Substantia nigra (tissue), 51 donors: ENCODE measurements at places on chromosomes 12 and 14.

- DNase-seq, result no peak
Observed at GRCh38 chr12:39588348-39588747, 31.3 kb downstream of the ABCD2 start.

GRCh38 chr14:103346286-103346685 is 12.2 kb downstream of the EIF5 start:
- DNase-seq, result no peak

DNA sequence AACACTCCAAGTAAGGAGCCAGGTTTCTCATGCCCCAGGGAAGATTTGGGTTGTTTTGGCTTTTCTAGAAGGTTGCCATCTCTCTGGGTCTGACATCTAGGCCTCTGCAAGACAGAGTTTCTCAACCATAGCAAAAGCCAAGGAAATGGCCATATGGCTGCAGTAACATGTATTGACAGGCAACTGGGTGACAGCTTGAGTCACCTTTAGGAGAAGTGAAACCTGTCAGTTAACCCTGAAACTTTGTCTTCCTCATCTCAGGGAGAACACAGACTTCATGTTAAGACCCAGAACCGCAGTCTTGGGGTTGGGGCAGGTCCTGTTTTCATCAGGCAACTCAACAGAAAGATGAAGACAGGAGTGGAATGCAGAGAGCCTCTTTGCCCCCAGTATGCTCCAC is 46.0 kb upstream of the PLBD1 start:
- DNase-seq, result no peak

GRCh38 chr14:54715239-54715638 is 148.3 kb downstream of the SAMD4A start:
- DNase-seq, result no peak

- DNase-seq, result no peak
Observed at GRCh38 chr12:4217091-4217490, 56.5 kb upstream of the CCND2 start.

- DNase-seq, result no peak
Observed at GRCh38 chr14:81398196-81398891, 1.8 kb downstream of the STON2 start.

GRCh38 chr12:123900871-123901376 is 71.7 kb downstream of the CCDC92 start:
- no peak for DNase-seq

GRCh38 chr12:76997011-76997780 is 68.2 kb downstream of the E2F7 start:
- no peak for DNase-seq

- DNase-seq, result no peak
Observed at GRCh38 chr14:24630872-24631477, 3.0 kb downstream of the GZMB start.

- DNase-seq, result no peak
Observed at GRCh38 chr12:52324153-52324444, 2.9 kb upstream of the KRT83 start.

GRCh38 chr14:32998433-32998832 is 59.8 kb downstream of the NPAS3 start:
- DNase-seq, result no peak

GRCh38 chr14:69928111-69928523 is 48.9 kb downstream of the SMOC1 start:
- DNase-seq, result no peak

DNA sequence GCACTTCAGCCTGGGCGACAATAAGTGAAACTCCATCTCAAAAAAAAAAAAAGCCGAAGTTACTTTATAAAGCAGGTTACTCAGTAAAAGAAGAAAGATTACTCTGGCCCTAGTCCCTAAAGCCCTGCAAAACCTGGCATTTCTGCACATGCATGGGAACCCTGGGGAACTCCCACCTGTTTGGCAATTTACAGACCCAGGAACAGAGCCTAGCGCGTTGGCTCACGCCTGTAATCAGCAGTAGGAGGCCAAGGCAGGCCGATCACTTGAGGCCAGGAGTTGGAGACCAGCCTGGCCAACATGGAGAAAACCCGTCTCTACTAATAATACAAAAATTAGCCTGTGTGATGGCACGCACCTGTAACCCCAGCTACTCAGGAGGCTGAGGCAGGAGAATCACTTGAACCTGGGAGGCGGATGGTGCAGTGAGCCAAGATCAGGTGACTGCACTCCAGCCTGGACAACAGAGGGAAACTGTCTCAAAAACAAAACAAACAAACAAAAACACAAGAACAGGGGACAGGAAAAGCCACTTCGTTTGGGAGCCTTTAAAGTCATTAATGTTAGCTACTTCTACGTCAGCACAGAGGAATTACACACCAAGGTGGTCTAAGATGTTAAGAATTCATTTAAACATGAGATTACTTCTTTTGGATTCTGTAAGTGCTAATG is 34.1 kb upstream of the SPTSSA start:
- no peak for DNase-seq

DNA sequence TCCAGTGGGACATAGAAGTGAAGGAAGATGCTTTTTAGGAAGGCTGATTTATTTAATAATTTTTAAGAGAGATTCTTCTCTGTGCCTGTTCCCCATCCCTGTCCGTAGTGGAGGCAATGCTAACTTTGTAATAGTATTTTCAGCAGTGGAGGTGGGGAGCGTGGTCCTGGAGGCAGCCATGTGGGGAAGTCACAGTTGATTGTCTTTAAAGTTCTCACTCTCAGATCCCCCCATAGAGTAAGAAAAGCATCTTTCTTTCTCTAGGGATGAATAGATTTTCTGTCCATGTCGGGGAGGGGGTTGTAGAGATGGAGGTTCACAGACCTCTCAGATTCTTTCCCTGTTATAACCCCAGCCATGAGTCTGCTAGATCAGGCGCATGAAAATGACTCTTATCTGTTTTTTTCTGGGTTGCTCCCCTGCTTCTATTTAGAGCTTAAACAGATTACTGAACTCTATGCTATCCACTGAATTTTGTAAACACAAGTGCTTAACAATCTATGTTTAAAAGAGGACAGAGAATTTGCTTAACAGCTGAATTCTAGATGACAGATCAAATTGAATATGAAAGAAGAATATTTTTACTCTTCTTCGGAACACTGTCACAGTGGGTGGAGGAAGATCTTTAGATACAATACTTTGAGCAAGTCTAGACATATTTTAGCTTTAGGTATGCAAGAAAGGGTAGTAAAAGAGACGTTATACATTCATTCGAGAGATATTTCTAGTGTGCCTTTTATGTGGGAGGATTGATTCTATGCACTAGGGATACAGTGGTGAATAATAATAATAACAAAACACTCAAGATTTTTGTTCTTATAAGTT is 25.3 kb downstream of the TMEM117 start:
- DNase-seq, result no peak

DNA sequence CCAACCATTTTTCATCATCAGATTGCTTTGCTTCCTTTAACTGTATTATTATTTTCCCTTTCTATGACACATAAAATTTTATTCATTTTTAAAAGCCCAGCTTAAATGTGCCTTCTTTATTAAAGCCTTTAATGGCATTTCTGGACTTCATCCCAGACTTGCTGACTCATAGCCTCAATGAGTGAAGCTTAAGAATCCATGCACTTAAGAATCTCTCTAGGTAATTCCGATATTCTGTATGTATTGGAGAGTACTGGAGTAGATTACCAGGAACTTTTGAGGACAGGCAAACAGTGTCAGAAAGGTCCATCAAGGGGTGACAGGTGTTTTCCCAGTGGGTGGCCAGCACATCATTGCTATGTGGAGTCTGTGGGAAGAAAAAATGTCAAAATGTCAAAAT is 107.9 kb downstream of the PTPRQ start:
- DNase-seq, result no peak

GRCh38 chr12:117091758-117092510 is 7.3 kb downstream of the TESC start:
- no peak for DNase-seq

GRCh38 chr12:23290627-23291330 is 658.7 kb downstream of the SOX5 start:
- DNase-seq, result no peak

DNA sequence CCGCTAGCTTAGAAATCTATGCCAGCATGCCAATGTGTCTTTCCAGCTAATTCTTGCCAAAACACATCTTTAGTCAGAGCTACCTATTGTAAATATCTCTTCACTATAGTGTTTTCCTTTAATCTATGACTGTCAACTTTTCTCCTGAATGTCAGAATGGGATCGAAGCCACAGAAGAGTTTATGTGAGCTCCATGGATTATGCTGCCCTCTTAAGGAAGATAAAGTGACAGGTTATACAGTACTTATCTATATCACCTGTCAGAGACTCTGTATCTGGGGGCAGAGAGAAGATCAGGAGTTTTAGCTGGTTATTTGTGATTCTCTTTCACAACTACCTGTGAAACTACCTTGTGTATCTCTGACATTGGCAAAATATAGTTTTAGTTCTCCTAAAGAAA is 204.3 kb upstream of the SEL1L start:
- DNase-seq, result no peak

DNA sequence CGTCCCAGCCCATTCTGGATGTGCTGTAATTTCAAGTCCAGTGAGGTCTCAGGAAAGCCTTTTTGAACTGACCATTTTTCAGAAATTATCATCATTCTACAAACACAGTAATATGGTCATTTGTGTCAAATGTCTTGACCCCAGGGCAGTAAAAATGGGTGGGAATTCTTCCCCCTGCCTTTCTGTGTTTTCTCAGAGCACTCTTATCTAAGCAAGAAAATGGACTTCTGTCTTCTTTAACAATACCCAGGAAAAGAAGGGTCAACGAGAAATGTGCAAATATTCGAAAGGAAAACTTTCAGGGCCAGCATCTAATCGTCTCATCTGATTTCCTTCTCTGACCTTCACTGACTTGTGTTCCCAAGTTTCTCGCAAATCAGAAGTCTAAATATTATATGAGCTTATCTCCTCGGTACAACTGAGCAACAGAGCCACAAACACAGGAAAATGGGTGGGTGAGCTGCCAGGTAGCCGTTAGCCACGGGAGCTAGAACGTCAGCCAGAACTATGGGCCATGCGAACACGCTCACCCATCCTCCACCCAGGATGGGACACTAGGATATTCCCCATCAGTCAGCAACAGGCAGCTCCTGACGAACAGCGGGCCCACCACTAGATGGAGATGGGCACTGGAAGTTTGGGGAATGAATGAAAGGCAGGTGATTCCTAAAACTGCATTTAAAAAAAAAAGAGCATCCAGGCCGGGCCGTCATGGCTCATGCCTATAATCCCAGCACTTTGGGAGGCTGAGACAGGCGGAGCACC is 57.1 kb downstream of the VWF start:
- DNase-seq, result no peak

DNA sequence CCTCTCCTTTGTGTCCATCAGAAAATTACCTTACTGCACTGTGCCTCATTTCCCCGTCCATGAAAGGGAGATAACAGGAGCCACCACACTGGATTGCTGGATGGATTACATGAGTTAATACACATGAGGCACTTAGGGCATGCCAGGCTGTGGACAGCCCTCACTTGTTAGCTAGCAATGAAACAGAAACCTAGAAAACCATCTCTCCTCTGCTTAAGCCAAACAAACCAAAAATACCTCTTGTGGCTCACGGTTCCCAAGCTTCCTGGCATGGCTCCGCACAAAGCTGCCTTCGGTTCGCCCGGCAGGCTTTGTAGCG is 660 bp upstream of the HCFC2 start:
- DNase-seq, result no peak

- DNase-seq, result no peak
Observed at GRCh38 chr12:46493150-46493833, 120.7 kb upstream of the SLC38A2 start.

GRCh38 chr12:92278378-92278828 is 132.8 kb upstream of the BTG1 start:
- DNase-seq, result no peak

DNA sequence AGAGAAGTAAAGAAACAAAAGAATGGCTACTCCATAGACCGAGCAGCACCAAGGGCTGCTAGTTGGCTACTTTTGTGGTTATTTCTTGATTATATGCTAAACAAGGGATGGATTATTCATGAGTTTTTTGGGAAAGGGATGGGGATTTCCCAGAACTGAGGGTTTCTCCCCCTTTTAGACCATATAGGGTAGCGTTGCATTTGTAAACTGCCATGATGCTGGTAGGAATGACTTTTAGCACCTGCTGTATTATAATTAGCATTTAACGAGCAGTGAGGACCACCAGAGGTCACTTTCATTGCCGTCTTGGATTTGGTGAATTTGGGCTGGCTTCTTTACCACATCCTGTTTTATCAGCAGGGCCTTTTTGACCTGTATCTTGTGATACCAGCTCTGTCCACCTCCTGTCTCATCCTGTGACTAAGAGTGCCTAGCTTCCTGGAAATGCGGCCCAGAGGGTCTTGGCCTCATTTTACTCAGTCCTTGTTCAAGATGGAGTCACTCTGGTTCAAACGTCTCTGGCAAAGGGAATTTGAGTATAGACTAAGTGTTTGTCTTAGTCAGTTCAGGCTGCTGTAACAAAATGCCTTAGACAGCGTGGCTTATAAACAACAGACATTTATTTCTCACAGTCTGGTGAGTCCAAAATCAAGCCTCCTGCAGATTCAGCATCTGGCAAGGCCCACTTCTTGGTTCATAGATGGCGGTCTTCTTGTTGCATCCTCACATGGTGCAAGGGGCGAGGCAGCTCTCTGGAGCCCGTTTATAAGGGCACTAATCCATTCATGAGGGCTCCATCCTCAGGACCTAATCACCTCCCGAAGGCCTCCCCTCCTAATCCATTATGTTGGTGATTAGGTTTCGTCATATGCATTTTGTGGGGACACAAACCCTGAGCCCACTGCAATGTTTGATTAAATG is 348.3 kb upstream of the SFSWAP start:
- DNase-seq, result no peak

DNA sequence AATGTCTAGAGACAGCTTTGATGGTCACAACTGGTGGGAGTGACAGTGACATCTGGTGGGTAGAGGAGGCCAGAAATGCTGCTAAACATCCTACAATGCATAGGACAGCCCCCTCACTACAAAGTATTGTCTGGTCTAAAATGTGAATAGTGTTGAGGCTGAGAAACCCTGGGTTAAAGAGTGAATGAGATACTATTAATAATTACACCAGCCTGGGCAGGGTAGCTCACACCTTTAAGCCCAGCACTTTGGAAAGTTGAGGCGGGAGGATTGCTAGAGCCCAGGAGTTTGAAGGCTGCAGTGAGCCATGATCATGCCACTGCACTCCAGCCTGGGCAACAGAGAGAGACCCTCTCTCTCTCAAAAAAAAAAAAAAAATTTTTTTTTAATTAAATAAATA is 11.1 kb downstream of the SVOP start:
- no peak for DNase-seq

DNA sequence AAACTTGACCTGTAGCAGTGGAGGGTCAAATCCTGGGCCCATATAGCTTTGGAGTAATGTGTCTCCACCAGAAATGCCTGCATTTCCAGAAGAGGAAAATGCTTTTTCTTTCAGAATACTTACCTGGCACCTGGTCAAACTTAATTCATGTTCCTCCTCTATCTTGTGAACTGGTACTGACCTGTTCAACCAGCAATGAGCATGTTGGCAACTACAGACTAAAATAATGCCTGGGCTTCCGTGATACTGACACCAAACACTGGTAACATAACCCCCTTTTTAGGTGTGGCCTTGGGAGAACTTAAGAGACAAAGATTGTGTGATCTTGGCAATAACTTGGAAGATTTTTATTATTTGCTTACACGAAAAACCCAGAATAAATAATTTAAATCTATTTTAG is 23.8 kb upstream of the MGST1 start:
- no peak for DNase-seq

DNA sequence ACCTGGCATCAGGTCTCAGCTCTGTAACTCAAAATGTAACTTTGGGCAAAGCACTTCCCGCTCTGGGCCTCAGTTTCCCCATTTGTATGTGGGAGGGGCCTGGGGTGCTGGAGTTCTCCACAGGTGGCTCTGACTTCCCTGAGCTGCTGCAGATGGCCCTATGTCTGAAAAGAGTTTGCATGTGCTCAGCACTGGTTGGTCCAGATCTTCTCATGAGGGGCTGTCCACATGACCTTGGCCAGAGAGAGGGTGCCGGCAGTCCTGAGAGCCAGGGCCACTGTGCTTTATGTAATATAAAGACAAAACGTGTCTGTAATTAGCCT is 7.2 kb upstream of the CACNA2D4 start:
- DNase-seq, result no peak
